Stimulated activated CD4-positive, alpha-beta T cell treated with anti-CD3 and anti-CD28 coated beads, Interleukin-1b, Interleukin-23, amount 100 ng/mL, for 4 hours (primary cell): ENCODE measurements at places on chromosomes 3 and 15.

DNA sequence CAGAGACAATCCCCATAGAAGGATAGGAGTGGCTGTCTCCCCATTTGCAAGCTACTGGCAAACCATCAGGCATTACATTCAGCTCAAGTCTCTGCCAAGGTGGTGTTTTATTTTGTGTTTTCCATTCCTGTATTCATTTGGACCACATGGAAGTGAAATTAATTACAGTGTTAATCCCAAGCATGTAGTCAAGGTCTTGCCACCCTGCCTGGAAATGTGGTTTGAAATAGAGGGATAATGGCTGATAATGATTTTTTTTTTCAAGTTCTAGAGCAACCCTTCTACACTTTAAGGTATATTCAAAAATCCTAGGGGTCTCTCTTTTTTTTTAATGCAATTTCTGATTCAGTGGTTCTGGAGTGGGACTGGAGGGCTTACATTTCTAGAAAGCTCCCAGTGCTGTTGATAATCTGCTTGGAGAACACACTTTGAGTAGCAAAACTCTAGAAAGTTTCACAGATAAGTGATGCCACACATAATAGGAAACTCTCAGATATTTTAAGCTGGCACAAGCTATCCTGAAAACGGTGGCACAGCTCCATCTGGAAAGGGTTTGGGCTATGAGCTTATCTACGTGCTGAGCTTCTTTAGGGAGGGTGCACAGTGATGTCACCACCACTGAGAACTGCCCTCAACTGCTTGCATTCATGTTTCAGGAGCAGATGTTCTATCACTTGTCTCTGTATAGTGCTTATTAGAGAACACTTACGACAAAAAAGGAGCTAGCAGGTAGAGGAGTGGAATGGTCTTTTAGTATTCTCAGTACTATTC lies 140.1 kb upstream of the IL12A start:
- DNase-seq, result no peak

DNA sequence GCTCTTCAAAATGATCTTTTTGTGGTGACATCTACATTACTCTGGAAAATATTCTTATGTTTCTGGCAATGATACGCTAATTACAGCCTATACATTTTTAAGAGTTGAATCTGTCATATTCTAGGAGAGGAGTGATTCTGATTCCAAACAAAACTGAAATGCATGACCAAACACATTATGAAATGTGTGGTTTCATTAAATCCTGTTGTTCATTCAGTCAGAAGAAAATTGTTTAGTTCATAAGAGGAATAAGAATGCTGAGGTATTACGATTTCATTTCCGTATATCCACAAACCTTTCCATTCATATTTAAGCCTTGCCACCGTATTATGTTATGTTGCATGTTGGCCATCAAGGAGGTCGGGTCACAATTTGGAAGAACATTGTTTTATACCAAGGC lies 345.1 kb downstream of the FEZF2 start:
- DNase-seq, result no peak

GRCh38 chr15:99157456-99157855 lies 52.6 kb downstream of the SYNM start:
- no peak for DNase-seq

DNA sequence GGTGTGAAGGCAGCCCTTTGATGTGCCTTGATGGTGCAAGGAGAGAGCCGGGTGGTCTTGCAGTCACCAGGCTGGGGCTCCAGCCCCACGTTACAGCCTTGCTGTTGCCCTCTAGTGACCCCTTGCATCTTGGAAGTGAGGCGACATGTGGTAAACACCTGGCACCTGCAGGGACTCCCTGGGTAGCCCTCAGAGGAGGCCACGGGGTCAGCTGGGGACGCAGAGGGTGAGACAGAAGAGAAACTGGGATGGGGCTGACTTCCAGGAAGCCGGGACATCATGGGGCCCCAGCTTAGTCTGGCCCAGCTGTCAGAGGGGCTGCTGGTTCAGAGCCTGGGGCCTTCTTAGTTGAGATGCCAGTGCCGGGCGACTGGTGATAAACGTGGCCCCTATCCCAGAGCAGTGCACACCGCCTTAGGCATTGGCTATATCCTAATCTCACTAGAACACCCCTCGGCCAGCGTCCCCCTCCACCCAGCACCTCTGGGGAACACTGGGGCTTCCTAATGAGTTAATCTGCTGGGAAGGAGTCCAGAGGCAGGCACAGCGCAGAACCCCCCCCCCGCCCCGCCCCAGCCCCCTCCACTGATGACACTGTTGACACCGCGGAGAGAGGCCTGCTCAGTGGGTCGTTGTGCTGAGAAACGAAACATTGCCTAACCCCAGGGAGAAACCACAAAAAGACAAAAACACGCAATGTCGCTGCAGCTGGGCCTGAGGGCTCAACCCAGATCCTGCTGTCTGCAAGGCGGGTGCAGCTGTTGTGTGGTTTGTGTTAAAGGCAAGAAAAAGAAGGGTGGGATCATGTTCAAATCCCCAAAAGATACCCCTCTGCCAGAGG lies 60.5 kb upstream of the KLF13 start:
- DNase-seq, result peak; percentile 32

GRCh38 chr3:17830788-17831187 lies 88.4 kb upstream of the TBC1D5 start:
- DNase-seq, result no peak

- DNase-seq, result no peak
These were observed 214.7 kb downstream of the SHQ1 start for GRCh38 chr3:72633534-72633933.

- no peak for DNase-seq
These were observed 31.9 kb downstream of the PCCB start for GRCh38 chr3:136281966-136282520.

DNA sequence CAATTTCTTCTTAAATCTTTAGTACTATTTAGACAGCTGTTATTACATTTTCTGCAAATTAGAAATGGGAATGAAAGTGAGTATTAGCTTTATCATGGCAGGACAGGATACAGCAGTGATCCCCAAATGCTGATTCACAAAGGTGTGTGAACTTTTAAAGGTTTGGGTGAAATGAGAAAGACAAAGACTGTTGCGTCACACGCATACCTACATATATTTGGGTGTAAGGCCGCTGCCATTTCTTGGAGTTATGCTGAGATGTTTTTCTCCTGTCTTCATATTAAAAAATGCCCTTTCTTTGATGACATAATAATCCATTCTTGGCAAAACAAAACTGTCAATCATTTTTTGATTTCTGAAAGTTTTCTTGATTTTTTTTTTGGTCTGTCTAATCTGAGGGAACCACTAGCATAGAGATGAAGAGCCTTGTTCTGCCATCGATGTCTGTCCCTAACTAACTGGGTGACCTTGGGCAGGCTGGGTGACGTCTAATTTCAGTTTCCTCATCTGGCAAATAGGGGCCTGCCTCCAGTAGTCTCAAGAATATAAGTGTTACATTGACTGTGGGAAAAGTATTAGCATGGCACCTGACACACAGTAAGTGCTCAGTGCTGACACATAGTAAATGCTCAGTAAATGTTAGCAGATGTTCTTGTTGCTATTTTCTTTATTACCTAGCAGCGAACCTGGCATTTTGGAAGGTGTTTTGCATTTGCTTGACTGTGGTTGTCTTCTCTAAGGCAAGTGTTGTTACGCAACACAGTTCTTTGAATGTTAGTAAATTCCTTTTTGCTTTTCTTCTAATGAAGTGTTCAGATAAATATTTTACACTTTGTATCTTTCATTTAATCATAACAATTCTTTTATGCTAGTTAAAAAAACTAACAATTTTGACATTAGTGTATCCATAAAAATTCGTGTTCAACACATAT lies 5.0 kb downstream of the MITF start:
- no peak for DNase-seq

DNA sequence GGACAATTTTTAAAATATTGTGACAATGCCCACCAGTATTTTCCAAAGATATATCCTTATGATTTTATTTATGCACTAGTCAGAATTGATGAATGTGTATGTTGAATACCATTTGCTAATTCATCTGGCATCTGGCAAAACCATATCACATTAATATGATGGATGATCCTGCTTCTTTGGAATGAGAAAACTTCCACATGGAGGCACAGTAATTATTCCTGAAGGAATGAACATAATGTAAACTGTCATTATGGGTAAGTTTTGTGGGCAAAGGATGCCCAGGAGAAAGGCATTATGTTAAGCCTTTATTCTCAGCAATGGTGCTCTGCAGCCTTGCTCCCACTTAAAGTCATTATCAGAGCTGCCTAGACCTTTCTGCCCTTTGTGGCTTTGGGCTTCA lies 113.0 kb upstream of the MME start:
- no peak for DNase-seq

DNA sequence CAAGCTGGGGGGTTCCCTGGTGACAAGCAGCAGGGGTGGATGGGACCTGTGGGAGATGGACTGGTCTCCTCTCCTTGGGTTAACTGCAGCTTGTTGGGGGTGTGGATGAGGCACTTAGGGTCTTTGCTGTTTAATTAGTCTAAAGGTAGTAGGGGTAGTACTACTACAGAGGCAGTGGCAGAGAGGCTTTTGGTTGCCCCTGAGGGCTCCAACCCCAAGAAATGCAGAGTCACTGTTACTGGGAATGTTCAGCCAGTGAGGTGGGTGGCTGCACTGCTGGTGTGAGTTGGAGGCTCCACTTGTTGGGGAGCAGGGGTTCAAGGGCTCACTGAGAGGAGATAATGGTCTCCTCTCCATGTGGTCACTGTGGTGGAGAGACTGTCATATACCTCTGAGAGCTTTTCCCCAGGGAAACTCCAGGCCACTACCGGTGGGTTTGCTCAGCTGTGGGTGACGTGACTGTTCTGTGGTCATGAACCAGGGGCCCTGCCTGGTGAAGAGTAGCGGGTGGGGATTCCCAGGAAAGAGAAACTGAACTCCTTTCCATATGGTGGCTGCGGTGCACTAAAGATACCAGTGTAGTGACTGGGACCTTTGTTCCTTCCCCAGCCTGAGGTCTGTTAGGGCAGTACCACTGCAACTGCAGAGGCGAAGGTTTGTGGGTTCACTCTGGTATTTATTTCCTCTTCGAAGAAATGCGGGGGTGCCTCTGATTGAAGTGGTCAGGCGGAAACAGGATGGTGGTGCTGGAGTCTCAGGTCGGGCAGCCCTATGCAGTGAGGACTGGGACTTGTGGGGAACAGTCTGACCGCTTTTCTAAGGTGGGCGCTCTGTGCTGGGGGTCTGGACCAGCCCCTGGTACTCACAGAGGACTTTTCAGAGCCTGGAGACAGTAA lies 68.9 kb upstream of the TNFSF10 start:
- DNase-seq, result peak; percentile 54

- DNase-seq, result no peak
These were observed 488.7 kb upstream of the TPRG1 start for GRCh38 chr3:188683032-188683521.

GRCh38 chr3:74839566-74839965 lies 225.1 kb upstream of the CNTN3 start:
- no peak for DNase-seq

- no peak for DNase-seq
These were observed 426.1 kb upstream of the THBS1 start for GRCh38 chr15:39154776-39155175.

DNA sequence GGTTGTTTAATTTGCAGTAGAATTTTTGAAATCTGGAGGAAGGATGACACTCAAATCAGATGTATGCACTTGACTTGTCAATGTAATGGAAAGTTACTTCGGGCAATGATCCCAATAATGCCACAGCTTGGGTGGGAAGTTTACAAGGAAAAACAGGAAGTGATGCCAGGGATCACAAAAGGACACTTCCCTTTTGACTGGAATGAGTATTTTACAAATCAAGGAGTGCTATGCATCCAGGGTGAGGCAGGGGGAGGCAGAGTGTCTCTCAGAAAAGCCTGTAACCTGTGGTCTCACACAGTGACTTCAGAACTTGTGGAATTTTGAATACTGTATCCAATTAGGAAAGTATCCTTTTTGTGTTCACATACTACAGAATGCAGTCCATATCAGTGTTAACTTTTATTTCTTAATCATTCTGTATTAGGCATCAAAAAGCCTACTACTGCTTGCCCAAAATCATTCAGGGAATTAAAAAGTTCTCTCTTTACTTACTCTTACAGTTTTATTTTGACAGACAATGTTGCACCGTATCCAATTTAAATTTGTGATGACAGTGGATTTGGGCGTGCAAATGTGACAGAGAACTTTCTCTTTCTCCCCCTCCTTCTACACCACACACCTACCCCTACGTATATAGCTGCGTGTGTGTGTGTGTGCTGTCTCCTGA lies 445.1 kb downstream of the MECOM start:
- no peak for DNase-seq

- DNase-seq, result no peak
These were observed 147.9 kb upstream of the LRRC3B start for GRCh38 chr3:26474706-26475105.

- DNase-seq, result peak; percentile 78
These were observed 5.8 kb upstream of the RPL29 start for GRCh38 chr3:52001443-52001974.

DNA sequence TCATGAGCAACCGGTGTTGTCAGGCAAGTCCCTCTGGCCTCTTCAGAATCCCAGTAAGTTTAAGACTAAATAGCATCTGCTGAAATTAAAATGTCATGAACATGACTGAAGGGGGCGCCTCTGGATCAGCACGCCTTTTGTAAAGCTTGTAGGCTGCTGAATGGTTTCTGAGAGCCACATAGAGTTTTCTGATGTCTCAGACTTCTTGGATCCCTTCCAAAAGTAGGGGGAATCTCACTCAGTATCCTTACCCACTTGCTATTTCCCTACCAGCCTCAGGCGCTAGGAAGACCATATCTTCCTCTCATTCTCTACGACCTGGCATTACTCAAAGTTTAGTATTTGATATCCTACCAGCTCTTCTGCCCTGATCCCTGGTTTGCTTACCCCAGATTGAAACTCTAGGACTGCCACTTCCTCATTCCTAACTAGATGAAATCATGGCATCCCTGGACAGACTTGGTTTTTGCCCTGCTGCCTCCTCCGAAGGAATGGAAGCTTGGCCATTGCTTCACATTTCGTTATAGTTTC lies 62.7 kb upstream of the CD47 start:
- peak; percentile 29 for DNase-seq

DNA sequence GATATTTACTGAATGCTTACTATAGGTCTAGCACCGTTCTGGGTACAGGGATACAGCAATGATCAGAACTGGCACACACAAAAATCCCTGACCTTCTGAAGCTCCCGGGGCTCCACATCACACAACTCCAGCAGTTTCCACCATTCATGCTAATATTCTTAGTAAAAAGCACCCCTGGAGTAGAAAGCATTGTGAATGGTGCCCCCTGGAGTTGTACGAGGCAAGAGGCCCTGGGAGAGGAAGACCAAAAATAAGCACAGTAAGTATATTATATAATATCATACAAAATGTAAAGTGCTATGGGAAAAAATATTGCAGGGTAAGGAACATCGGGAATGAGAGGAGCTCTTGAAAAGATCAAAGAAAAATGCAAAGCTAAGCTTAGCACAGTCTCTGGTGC lies 790 bp upstream of the SRGAP3 start:
- no peak for DNase-seq

DNA sequence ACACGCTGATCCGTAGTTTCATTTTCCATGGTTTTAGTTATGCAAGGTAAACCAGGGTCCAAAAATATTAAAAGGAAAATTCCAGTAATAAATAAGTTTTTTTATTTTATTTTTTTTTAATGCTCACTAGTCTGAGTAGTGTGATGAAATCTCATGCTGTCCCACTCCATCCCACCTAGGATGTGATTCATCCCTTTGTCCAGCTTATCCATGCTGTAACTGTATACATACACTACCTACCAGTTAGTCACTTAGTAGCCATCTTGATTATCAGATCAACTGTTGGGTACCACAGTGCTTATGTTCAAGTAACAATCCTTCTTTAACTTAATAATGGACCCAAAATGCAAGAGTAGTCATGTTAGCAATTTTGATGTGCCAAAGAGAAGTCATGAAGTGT lies 75.2 kb downstream of the ESYT3 start:
- no peak for DNase-seq
